ENCODE measurements at places on chromosomes 4 and X.

GRCh38 chrX:29842552-29842951 is 372.8 kb upstream of the MAGEB2 start:
- no peak for DNase-seq

DNA sequence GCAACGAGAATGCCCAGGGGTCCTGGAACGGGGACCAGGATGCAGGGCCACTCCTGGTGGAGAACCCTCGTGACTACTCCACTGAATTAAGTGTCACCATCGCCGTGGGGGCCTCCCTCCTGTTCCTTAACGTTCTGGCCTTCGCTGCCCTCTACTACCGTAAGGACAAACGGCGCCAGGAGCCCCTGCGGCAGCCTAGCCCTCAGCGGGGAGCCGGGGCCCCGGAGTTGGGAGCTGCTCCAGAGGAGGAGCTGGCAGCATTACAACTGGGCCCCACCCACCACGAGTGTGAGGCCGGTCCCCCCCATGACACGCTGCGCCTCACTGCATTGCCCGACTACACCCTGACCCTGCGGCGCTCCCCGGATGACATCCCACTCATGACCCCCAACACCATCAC is 24.9 kb downstream of the NLGN3 start:
- DNase-seq: no peak

DNA sequence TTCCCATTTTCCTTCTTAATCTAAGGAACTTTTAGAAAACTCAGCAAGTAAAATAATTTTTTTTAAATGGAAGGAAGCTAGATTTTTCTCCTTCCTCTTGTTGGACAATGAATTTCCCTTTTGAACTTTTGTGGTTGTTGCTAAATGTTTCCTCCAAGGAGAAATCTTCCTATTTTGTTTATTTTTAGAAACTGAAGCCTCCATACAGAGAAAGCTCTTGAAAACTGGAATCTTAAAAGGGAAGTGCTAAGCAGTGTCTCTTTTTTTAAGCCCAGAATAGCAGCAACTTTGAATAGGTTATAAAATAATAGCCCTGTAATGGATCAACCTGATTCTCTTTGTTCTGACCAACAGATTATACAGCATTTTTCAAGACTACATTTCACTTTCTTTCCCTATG is 15.1 kb upstream of the DCLK2 start:
- DNase-seq: no peak

DNA sequence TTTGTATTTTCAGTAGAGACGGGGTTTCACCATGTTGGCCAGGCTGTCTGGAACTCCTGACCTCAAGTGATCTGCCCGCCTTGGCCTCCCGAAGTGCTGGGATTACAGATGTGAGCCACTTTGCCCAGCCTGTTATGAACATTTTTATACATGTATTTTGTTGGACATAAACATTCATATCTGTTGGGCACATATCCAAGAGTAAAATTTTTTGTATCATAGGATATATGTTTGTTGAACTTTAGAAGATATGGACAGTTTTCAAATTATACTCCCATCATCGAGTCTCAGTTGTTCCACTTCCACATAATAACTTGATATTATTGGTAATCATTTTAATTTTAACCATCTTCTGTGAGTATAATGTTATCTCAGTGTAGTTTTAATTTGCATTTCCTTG is 23.6 kb downstream of the GLRB start:
- DNase-seq: no peak

DNA sequence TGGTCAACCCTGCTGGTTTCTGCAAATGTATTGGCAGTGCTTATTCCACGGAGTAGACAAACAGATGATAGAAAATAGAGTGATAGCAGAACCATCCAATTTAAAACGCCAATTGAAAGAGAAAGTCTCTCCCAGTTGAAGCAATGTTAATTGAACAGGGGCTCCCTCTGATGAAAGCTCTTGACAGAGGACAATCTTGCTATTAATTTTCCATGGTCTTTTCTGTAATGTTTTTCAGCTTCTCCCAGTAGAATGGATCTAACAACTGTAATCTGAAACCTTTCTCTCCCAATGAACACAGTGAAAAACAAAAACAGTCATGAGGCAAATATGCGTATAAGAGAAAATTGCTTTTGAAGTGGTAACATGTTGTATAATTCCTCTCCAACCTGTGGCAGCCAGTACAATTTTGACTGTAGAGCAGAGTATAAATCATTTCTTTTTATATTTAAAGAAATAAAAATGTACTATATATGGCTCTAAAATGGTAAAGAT is 225.1 kb upstream of the GALNTL6 start:
- DNase-seq: no peak

GRCh38 chr4:15376594-15376993 is 51.2 kb upstream of the C1QTNF7 start:
- no peak for DNase-seq

- DNase-seq: no peak
Observed at GRCh38 chrX:136268051-136269048, 17.1 kb upstream of the MAP7D3 start.

GRCh38 chrX:70479922-70480659 is 35.5 kb downstream of the DLG3 start:
- DNase-seq: no peak

GRCh38 chrX:66046612-66047235 is 6.8 kb upstream of the VSIG4 start:
- no peak for DNase-seq

- no peak for DNase-seq
Observed at GRCh38 chr4:185305979-185306442, 89.7 kb downstream of the LRP2BP start.

DNA sequence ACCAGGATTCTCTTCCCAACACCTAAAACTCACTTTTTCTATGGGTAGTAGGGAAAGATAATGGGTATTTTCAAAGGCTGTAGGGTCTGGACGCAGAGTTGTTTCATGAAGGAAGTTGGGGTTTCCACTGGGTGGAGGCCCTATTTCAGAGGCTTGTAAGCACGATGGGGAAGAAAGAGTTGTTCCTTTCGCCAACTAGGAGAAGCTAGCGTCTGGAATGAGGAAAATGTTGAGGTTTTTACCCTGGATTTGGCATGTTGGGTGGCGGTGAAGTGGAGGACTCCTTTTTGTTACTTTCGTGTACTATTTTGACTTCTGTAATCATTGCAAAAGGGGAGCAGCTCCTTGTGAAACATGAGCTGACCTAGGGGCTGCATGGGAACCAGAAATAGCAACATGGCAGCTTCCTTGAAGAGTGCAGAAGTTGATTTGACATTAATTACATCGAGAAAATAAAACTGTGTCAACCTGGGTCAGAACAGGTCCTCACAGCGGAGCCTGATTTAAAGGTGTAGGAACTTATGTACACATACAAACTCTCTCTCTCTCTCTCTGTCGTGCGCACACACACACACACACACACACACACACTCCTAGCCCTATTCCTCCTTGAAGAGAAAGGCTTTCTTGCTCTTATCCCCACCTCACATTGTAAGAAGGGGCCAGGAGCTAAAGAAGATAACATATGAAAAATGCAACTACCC is 19.1 kb downstream of the VSIG4 start:
- no peak for DNase-seq

DNA sequence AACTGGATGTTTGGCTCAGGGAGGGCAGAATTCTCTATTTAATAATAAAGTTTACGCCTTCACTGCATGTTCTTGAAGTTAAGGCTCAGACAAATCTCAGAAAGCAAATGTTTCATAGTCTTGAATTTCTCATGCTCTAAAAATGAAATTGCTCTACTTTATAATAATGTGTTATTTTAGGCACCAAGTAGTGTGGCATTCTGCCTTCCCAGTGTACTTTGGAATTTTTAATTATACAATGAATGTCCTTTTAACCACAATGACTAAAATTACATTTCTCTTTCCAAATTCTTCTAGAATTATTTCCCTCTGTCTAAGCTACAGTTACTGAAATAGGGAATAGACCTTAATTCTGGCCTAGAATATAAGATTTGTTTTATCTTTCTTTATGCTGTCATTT is 97.9 kb upstream of the PDE5A start:
- no peak for DNase-seq

DNA sequence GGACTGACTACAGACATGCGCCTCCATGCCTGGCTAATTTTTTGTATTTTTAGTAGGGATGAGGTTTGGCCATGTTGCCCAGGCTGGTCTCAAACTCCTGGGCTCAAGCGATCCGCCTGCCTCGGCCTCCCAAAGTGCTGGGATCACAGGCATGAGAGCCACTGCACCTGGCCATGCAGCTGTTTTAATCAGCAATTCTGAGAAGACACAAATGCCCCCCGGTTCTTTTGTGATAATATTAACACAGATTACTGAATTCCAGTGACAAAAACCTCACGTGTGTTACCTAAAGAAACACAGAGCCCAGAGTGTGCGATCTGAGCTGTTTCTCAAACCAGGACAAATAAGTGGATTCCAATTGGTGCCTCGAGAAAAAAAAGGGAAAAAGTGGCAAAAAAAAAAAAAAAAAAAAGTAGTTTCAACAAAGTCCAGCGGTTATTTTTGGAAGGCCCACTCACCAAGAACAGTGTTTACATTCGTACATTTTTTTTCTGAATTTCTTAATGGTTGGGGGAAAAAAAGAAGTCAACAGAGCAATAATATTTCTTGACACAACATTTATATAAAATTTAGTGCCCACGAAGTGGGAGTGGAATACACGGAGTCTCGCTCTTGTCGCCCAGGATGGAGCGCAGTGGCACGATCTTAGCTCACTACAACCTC is 17.2 kb downstream of the DHRSX start:
- no peak for DNase-seq

- DNase-seq: no peak
Observed at GRCh38 chr4:173014113-173014558, 154.5 kb upstream of the GALNT7 start.

GRCh38 chr4:23058165-23058776 is 365.5 kb downstream of the GBA3 start:
- DNase-seq: no peak

GRCh38 chr4:121642876-121643585 is 53.7 kb downstream of the ANXA5 start:
- DNase-seq: no peak

DNA sequence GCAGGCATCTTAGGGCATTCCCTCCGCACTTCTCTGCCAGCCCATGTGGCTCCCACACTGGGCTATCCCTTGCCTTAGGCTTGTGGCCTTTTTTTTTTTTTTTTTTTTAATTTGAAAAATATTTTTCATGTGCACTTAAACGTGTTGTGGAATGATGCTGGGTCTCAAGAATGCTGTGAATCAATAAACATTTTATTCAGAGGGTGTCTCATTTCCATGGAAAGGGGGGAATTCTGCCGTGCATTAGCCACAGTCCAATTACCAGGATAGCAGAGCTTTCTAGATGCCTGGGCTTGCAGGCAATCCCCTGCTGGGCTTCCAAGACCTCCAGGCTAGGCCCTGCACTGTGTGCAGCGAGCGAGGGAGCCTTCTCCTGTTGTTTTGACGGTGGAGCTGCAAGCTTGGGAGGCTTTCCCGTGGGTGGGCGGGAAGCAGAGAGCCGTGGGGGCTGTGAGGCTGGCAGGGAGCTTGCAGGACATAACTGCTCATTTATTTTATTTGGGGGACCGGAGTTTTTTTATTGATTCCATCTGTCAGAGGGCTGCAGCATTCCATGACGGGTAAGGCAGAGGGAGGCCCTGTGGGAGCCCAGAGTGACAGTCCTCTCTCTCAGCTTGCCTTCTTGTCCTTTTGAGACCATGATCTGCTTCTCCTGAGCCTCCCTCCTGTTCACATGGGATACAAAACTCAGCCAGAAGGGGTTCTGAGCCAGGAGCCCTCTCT is 2.6 kb upstream of the CPZ start:
- no peak for DNase-seq

DNA sequence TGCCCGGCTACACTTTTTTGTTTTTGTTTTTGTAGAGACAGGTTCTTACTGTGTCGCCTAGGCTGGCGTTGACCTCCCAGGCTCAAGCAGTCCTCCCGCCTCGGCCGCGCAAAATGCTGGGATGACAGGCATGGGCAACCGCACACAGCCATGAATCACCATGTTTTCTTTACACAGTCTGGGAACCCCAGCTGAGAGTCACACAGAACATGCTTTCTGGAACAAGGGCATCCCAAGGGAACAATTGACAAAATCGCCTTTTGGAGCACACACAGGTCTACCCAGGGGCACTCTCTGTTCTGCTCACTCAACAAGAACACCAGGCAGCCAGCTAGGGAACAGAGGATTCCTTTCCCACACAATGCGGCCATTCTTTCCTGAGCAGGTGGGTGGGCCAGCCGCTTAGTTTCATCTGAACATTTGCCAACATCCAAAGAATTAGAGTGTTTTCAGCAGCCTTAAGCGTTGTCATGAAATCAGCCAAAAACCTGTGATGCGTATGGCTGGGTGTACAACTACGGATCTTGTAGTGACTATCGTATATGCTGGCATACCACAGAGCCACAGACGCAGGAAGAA is 15.7 kb downstream of the PRKX start:
- DNase-seq: peak; percentile 87

DNA sequence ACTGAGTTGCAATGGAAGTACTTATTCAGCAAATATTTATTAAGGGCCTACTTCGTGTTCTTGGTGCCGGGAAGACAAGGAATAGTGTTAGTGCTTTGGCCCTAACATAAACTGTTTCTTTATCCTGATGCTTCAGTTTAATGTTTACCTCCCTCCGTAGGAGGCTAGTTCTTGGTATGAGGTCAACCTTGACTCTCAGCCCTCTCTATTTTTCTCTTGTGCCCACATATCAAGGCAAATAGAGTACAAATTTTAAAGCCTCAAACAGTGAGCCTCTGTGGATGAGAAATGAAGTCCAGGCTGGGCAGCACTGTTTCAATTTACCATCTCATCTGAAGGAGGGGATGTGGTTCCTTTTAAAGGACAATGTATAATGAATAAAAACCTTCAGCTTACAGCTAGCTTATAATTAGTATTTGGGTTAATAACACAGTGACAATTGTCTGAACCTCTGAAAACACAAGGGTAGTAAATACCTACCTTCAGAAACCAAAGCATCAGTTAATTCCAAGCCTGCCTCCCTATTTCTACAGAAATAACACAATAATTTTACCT is 68.5 kb downstream of the SH3RF1 start:
- DNase-seq: no peak

All from osteocyte (in vitro differentiated cells).